ENCODE measurements at places on chromosomes 2 and 18.

DNA sequence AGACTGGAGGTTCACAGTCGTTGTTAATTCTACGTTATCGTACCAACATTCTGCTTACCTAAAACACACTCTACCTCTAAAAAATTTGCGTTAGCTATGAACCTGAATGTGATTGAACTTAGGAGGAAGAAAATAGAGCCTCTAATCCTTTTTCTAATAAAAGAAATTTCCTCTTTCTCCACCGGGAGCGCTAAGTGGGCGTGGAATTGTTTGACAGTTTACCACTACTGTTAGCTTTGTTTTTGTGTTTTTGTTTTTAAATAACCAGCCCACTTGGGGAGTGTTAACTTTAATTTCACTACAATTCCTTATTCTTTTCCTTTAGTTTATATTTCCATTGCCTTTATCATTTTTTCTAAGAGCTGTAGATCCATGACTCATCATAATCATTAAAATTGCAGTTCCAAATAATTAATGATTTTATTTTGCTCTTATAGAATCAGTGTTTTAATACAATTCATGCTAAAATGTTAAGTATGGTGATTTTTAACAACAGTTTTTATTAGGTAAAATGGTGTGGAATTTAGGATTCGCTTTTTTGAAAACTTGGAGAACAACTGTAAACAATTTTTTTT lies 55.0 kb upstream of the ITM2C start:
- DNase-seq: no peak

- no peak for DNase-seq
Observed at GRCh38 chr2:71476495-71476894, 23.1 kb downstream of the DYSF start.

GRCh38 chr2:159633219-159633618 lies 16.9 kb upstream of the BAZ2B start:
- no peak for DNase-seq

GRCh38 chr2:100446696-100447095 lies 23.6 kb upstream of the NMS start:
- DNase-seq: no peak

DNA sequence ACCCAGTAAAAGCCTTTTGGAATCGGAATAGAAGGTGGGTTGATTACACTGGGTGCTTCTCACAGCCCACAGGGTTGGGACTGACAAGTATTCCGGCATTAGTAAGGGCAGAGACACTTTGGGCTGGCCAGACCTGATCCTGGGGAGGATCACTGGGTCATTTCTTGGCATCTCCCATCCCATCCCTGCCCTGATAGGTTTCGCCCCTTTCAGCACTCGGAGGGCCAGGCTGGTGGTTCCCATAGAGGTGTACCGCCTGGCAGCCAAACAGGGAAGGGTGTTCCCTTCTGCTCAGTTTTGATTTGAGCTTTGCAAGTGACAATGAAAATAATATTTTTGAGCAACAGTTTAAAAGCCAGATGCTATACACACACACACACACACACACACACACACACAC lies 37.3 kb downstream of the CYP1B1 start:
- no peak for DNase-seq

DNA sequence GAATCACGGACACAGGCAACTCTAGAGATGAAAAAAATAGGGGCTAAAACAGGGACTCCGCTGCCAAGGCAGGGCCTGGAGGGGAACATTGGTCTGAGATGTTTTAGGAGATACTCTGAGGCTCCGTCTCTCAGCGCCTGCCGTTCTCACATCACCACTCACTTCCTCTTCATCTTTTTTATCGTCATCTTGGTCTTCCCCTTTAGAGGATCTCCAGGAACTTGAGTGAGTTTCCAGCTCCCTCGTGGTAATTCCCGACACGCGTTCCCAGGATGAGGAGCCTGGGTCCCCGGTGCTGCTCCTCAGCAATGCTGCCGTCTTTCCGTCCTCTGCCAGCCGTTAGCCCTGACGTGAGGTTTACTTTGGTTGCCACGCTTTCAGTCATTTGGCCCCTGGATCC lies 16.1 kb downstream of the MLPH start:
- no peak for DNase-seq

DNA sequence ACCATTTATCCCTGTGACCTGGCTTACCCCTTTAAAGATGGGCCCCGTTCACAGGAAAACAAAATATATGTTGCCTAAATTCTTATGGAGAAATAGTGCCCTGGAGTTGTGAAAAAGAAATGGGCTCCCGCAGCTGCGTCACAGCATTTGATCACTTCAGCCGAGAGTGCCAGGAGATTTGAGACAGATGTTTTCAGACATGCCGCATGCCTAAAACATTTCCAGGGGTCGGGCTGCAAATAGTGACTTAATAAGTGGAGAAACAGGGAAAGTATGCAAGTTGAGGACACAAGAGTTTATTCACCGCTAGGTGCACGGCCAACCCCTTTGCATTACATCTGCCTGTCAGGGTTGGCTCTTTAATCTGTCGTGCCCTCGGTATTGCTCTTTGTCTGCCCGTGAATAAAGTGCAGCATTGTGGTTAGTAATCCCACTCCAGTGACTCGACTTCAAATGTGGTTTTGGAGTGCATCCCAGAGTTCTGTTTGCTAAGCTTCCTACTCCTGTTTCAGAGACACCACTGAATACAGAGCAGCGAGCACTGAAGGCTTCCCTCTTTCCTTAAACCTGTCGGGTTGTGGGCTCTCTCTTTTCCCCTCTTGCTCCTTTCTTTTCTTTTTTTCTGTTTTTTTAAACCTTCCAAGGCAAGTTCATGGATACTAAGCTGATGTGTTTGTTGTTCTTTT lies 187.5 kb downstream of the LTBP1 start:
- peak; percentile 85 for DNase-seq

- no peak for DNase-seq
Observed at GRCh38 chr2:183040604-183041003, 2.3 kb upstream of the NCKAP1 start.
